ENCODE measurements at places on chromosomes 5 and 9.

DNA sequence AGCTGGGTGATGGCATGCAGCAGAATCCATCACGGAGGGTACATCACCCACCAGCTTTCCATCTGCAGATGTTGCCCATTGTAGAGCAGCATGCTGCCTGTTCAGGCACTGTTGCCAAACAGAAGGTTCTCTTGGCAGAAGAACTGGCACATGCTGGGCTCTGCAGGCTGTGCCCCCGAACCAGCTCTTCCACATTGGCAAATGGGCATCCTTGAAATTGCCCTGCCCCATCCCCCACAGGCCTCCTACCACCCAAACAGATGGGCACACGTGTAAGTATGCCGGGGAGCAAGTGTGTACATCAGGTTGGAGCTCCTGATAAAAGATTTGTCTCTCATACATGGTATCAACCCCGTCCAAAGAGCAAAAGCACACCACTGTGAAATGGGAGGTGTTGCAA is 220.3 kb upstream of the TAS2R1 start:
- DNase-seq: no peak

DNA sequence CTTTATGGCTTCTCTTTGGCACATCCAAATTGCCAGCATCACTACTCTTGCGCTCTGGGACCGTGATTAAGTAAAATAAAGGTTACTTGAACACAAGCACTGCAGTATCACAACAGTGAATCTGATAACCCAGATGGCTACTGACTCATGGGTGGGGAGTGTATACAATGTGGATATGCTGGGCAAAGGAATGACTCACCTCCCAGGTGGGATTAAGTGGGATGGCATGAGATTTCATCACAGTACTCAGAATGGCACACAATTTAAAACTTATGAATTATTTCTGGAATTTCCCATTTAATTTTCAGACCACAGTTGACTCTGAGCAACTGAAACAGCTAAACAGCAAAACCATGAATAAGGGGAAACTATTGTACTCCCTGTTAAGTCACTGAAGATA is 4.3 kb downstream of the GFM2 start:
- DNase-seq: no peak

DNA sequence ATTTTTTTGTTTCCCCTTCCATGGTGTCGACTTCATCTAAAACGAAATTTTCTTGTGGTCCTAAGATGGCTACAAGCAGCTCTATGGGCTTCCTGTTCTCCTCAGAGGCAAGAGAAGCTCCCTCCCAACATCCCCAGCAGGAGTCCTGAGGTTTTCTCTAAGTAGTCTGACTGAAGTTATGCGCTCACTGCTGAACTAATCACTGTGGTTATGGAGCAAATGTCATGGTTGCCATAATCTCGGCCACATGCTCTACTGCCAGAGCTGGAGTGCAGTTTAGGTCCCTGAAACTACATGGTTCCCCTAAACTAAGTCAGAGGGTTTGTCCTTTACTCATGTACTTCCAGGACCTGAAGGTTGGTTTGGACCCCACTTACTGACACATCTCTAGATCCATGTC is 68.0 kb upstream of the MAMDC2 start:
- DNase-seq: no peak

GRCh38 chr5:102595332-102595731 is 96.5 kb upstream of the SLCO6A1 start:
- no peak for DNase-seq

DNA sequence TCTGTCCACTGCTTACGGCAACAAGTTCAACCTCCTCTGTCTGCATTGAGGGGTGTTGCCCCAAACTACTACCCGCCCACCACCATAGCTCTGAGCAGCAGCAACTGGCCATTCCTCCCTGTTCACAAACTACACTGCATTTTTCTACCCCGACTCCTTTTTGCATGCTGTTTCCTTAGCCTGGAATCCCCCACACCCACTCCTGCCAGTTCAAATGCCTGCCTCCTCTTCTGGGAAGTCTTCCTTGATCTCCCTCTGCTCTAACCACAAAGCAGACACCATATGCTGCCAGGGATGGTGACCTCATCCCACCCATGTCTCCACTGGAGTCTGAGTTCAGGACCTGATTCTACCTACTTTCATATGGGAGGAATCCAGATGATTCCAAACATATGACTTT is 13.3 kb downstream of the ALDH1B1 start:
- no peak for DNase-seq

DNA sequence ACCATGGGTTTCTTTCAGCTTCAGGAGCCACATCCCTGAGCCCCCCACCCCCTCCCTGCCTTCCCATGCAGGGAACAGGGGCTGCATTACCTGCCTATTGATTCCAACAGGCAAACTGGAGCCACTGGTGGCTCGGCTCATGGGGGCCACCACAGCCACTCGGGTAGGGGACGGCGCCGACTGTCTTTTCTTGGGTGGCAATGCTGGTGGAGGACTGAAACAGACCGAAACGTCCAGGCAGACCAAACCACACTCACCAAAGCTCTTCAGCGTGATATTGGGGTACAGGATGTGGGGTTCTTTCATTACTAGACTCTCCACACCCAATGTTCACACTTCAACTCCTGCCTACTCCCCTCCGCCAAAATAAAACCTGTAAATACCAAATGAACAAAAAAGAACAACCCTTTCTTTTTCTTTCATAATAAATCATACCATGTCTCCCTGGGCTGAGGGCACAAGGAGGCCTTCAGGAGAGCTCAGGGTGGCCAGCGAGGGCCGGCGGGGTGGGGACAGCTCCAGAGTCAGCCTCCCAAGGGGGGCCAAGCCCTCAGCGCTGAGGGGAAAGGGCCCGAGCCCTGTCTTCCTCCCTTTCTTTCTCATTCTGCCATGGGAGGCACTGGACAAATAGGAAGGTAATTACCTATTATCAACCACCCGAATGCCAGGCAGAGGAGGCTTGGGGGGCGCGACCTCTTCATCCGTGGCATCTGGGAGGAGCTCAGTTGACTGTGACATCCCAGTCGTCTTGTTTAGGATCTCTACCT is 83.3 kb downstream of the PRRT1B start:
- no peak for DNase-seq

DNA sequence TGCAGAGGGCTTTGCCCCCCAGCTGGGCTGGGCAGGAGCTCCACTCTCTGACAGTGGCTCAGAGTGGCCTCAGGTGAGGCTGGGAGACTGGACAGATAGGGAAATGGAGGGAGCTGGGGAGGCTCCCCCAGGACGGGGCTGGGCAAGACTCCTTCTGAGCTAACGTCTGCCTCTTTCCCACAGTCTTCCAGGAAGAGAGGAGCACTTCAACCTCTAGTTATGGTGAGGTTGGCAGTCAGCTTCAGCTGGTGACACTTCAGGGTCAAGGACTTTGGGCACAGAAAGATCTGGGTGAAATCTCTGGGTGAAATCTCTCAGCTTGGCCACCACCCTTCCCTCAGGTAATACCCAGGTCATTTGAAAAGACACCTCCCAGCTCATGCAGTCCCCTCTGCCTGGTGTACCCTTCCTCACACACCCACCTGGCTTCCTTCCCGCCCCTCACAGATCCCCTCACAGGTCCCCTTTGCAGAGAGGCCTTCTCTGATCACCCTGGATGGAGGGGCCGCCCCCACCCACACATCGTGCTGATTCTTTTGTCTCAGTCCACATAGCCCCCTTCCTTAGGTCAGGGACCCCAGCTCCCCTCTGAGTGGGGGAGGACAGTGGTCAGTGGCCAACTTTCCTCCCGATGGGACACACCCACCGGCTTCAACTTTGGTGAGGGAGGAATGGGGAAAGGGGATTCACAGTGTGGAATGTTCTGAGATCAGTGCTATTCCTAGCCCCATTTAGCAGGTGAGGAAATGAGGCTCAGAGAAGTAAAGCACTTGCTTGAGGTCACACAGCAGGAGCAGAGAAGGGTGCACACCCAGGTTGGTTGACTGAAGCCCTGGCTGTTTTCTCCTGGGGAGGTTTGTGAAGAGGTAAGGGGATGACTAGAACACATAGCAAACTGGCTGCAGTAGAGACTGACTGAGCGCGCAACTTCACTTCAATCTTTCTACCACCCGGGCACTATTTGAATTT is 15.8 kb upstream of the NEURL1B start:
- no peak for DNase-seq

- DNase-seq: no peak
Observed at GRCh38 chr5:178380541-178381074, 148.0 kb upstream of the PHYKPL start.

DNA sequence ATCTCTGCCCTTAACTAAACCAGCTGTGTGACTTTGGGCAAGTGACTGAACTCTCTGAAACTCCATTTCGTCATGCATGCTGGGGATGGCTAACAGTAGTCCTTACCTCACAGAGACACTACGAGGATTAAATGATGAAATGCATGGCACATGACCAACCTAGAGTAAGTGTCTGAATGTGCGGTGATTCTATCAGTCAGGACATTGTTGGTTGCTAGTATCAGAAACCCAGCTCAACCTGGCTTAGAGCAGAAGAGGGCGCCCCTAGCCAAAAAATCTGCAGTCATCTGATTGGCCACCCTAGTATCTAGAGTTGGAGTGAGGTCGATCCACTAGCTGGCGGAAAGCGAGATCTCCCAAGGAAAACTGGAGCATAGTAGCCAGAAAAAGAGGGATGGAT is 25.2 kb downstream of the NEURL1B start:
- DNase-seq: no peak

Data from GM20000 (cell line).